ENCODE measurements at places on chromosomes 6 and 20.

DNA sequence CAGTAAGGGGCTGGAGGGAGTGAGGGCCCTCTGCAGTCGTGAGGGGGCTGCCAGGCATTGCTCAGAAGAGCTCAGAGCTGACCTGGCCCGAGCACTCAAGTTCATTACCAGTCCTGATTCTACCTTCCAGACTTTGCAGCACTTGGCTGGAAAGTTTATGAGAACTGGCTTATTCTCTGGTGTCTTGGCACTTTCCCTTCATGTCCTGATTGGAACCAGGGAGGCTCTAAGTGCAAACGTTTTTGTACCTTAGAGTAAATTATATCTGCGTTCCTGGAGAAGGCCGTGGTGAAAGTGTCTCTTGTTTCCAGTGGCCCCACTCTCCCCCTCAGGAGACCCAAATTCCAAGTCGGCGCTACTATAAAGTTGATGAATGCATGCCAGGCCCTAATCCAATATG is 402.3 kb downstream of the CDC5L start:
- DNase-seq: no peak

GRCh38 chr6:43855247-43855646 is 85.2 kb downstream of the VEGFA start:
- no peak for DNase-seq

DNA sequence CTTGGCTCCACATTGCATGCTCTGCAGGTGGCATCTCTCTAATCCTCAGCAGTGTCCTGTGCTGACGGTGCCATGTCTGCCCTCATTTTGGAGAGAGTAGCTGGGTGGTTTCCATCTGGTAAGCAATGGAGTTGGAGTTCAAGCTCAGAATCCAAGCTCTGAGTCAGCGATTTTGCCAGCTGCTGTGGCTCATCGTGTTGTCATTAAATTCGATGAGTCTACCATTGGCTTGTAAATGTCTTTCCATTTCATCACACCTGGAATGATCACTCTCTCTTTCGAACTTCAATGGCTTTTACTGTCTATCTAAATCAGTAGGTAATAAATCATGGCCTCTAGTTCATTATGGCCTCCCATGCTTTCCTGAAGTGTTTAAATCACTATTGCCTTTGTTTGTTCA is 378.5 kb upstream of the TSHZ2 start:
- no peak for DNase-seq

DNA sequence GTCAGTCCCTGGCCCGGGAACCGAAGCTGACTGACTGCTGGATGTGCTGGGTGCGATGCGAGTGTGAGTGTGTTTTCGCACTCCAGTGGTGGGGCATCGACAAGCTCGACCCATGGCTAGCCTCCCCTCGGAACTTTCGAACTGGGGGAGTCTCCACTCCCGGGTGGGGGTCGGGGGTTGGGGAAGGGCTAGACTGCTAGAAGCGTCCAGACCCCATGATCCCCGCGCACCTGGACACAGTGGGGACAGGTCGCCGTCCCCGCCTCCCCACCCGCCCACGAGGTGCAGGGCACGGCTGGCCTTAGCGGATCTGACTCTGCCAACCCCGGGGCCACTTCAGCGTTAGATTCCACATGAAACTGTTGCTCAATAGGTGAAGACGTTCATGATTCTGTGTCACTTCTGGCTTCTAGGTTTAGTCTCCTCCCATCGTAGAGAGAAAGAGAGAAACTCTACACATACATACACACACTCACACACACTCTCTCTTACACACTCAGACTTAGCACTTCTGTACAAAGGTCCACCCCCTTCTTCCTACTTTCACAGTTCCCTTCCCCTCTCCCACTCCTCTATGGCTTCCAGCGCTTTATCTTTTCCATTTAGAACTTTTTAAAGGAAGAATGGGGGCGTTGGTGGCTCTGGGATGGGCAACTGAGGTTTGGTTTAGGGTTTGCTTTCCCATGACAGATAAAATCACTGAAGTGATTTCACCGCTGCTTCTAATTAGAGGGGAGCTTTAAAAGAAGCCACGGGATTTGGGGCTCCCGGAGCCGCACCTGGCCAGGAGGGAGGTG is 5.1 kb upstream of the TFAP2A start:
- DNase-seq: no peak

DNA sequence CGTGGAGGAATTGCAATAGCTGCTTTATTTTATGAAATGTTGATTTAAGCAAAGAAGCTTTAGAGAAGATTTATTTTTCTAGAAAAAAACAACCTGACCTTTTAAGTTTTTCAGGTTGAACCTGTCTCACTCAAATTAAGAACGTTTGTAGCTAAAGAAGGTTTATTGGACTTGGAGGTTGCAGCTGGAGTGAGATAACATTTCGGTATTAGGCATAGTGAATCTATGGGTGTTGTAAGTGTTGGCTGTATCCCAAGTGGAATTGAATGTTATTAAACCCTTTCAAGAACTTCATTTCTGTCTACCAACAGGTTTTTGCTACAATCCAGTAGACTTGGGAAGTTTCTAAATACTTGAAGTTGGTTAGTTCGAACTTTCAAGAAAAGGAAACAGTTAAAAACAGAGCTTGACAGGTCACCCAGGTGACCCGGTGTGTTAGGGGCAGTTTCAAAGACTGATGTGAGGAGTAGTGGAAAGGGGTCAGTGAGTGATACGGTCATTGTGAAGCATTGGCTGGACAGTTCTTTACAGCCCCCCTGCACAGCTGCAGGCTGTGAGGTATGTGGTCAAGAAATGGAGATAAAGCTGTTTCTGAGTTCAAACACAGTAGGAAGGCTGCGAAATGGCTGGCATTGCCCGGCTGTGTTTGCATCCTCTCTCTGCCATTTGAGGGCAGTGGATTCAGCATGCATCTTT is 2.4 kb upstream of the TBCC start:
- DNase-seq: no peak

DNA sequence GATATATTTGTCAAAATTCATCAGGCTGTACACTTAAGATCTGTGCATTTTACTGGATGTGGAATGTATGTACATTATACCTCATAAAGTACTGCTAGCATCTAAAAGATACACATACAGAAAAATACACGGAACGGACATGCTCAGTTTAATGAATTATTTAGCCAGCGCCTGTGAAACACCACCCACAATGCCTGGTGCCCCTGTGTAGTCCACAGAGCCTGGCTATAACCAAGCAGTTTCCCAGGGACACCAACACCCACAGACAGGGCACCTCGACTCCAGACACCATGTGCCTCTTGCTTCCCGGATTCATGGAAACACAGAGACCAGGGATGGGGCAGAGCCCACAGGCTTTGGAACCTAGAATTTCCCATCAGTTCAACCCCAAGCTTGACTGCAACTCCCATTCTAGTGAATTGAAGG is 17.4 kb upstream of the ARMC12 start:
- DNase-seq: no peak

- no peak for DNase-seq
These were observed 29.9 kb upstream of the PRDM1 start for GRCh38 chr6:106056060-106056745.

DNA sequence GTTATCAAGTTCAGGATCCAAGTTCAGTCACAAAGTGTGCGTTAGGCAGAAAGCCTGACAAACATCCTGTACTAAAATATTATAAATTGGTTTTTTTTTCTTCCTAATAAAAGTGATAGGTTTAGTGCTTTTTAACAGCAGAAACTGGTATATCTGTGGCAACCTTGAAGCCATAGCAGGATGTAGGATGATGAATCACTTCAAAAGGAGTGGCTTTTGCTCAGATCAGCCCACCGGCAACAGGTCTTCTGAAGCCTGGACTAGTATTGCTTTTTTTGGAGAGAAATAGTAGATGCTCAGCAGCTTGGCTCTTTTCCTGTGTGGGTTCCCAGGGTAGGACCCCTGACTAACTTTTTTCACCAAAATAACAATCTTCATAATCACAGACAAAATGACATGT is 190.8 kb downstream of the EPM2A start:
- no peak for DNase-seq

GRCh38 chr6:12386816-12387215 is 96.7 kb downstream of the EDN1 start:
- DNase-seq: no peak

DNA sequence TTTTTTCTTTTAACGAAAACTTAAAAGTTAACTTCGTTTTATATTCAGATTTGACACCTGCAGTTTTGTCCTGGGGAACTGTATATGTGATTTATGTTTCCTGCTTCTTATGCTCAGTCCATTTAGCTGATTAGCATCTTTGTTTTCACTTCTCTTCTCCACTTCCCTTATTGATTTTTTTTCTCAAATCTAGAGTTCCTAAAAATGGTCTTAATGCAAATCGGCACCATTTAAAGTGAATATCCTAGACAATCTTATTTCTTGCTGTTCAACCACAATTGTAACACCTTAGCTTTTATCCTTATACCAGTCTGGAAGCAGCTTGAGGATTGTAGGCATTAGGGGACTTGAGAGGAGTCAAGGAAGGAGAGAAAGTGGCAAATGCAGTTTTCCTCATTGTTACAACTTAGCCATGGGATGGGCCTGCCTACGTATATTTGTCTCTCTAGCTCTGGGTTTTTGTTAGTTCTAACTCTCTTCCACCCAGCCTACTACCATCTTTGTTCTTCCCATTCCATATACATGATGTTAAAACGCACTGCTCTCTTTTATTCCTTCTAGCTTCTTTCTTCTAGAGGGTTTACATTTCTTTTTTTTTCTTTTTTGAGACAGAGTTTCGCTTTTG is 8.5 kb downstream of the QRSL1 start:
- no peak for DNase-seq

DNA sequence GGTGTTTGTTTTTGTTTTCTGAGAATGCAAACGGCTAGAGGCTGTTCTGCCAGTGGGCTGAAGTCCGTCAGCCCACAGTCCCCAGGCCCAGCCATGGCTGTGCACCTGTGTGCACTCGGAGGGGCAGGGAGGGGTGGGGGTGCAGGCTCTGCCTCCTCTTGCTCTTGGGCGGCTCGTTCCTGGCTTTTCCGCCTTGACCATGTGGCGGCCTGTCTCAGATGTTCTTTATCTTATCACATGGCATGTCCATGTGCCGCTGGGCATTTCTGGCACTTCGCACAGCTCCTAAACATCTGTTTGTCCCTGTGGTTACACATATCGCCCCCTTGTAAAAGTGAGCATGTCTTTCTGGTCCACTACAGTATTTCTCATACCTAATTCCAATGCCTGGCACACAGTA is 137.0 kb downstream of the CDH4 start:
- no peak for DNase-seq

GRCh38 chr6:44400572-44400971 is 13.1 kb downstream of the CDC5L start:
- no peak for DNase-seq

DNA sequence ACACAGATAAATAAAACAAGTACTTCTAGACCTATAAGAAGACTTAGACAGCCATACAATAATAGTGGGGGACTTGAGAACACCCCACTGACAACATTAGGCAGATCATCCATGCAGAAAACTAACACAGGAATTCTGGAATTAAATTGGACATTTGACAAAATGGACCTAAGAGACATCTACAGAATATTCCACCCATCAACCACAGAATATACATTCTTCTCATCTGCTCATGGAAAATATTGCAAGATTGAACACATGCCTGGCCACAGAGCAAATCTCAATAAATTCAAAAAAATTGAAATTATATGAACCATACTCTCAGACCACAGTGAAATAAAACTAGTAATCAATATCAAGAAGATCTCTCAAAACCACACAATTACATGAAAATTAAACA is 44.3 kb upstream of the KIAA1586 start:
- DNase-seq: no peak

DNA sequence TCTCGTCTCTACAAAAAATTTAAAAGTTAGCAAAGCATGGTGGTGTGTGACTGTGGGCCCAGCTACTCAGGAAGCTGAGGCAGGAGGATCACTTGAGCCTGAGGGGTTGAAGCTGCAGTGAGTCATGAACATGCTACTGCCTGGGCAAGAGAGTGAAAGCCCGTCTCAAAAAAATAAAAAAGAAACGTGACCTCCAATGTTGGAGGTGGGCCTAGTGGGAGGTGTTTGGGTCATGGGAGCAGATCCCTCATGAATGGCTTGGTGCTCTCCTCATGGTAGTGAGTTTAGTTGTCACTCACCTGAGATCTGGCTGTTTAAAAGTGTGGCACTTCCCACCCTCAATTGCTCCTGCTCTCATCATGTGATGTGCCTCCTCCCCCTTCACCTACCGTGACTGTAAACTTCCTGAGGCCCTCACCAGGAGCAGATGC is 24.3 kb downstream of the RBL1 start:
- no peak for DNase-seq

GRCh38 chr20:50001784-50002311 is 19.1 kb downstream of the SNAI1 start:
- DNase-seq: no peak

GRCh38 chr6:43097098-43097489 is 21.0 kb downstream of the PTK7 start:
- no peak for DNase-seq

GRCh38 chr6:30325873-30326525 is 728 bp upstream of the TRIM39 start:
- no peak for DNase-seq

GRCh38 chr6:134339216-134339615 is 21.3 kb upstream of the SGK1 start:
- DNase-seq: no peak

- no peak for DNase-seq
These were observed 9.6 kb upstream of the CCN5 start for GRCh38 chr20:44705364-44706094.

DNA sequence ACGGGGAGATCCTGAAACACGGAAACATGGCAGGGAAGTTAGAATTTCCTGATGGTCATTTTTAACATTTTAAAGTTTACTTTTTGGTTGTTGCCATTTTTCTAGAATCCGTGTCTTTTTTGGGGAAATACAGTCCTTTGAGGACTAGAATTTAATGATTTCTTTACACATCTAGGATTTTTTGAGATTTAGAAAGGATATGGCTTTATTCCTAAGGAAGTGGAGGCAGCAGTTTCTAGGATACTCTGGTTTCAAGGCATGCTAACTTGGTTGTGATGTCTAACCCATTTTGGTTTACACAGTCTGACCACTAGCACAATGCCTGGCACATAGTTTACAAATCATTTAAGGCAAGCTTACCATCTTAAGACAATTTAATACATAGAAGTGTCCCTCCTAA is 1.1 kb upstream of the ZBTB2 start:
- DNase-seq: no peak

DNA sequence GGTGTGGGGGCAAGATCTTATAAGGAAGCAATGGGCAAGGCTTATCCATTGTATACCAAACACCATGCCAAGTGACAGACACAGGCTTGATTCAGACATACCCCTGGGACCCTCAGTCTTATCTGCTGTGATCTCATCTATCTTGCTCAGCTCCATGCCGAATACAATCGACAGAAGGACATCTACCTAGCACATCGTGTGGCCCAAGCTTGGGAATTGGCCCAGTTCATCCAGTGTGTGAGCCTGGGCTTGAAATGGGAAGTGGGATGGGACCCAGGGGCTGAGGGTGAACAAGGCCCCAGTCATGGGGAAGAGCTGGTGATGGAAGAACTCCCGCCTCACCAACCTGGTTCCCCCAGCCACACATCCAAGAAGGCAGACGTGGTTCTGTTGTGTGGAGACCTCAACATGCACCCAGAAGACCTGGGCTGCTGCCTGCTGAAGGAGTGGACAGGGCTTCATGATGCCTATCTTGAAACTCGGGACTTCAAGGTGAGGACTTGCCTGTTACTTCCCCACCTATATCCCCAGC is 1.9 kb downstream of the SMPD2 start:
- DNase-seq: no peak

GRCh38 chr6:67642582-67642981 is 992.5 kb upstream of the ADGRB3 start:
- DNase-seq: no peak

GRCh38 chr20:11676630-11677287 is 240.9 kb upstream of the BTBD3 start:
- DNase-seq: no peak

GRCh38 chr6:157814883-157815282 is 8.2 kb upstream of the SNX9 start:
- DNase-seq: no peak

- DNase-seq: no peak
These were observed 2.2 kb downstream of the NT5DC1 start for GRCh38 chr6:116102873-116103272.

All from NCI-H187 treated with DMSO at 0.1 percent for 48 hours (cell line).